Left renal cortex interstitium (tissue), 4 donors: ENCODE measurements at places on chromosomes 2 and 18. TPM values are rescaled to one million over a fixed set of nuclear protein-coding genes. Genes with fewer than 3 reads are reported as not detected.
A peak's percentile ranks its signal among the peaks of the same experiment; 100 is the strongest.

DNA sequence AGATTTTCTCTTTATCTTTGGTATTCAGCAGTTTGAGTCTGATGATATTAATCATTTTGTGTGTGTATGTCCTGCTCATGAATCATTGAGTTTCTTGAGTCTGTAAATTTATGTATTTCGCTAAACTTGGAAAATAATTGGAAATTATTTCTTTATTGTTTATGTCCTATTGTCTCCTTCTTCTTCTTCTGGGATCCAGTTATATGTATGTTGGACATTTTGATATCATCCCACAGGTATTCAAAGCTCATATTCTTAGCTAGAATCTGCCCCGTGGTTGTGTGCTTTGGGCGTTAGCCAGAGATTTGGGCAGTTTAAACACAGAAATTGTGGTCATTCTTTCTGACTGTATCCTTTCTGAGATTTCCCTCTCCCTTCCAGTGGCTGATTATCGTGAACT lies 243.0 kb upstream of the SPRED2 start:
- no peak for DNase-seq

DNA sequence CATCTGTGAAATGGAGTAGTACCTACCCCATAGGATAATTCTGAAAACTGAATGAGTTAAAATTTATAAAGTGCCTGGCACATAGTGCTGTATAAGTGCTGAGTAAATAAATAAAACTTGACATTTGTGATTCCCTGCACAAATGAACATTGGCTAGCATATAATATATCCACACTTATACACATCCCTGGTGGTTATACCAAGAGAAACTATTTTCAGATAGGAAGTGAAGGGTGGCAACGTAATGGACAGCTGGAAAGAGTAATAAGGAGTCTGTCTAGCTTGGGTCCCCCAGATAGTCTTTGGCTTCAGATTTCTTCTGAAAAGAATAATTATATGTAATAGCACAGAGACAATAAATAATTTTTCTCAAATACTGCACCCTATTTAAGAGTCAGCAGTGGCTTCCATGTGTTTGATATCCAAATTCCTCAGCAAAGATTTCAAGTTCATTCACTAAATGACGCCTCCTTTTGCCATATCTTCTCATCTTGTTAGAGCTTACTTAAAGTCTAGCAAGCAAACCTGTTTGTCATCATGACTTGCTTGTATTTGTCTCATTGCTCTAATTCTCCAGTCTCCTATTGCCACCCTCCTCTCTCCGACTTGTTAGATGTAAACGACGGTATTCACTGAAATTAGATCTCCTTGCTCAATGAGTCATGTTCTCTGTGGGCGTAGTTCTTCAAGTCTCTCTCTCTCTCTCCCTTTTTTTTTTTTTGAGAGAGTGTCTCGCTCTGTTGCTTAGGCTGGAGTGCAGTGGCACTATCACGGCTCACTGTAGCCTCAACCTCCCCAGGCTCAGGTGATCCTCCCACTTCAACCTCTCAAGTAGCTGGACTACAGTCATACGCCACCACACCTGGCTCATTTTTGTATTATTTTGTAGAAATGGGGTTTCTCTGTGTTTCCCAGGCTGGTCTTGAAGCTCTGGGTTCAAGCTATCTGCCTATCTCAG lies 8.7 kb upstream of the ADGRF3 start:
- no peak for DNase-seq

- no peak for DNase-seq
These were observed 69.8 kb downstream of the NEB start for GRCh38 chr2:151664520-151664919.

- DNase-seq = no peak
These were observed 45.3 kb upstream of the IGFBP5 start for GRCh38 chr2:216740557-216741222.

- peak; percentile 68 for DNase-seq
These were observed at the start of gene B3GNT2 for GRCh38 chr2:62195421-62196277. B3GNT2 (plus strand) TSS chr2:62196115; CDS start chr2:62222221, 26,106 bp downstream.

DNA sequence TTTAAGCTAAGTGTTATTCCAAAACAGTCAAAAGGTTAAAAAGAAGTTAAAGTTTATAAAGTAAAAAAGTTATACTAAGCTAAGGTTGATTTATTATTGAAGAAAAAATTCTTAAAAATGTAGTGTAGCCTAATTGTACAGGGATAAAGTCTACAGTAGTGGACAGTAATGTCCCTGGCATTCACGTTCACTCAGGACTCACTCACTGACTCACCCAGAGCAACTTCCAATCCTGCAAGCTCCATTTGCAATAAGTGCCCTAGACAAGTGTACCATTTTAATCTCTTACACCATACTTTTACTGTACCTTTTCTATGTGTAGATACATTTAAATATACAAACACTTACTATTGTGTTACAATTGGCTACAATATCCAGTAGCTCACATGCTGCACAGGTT lies 86.1 kb downstream of the CACNB4 start:
- no peak for DNase-seq

DNA sequence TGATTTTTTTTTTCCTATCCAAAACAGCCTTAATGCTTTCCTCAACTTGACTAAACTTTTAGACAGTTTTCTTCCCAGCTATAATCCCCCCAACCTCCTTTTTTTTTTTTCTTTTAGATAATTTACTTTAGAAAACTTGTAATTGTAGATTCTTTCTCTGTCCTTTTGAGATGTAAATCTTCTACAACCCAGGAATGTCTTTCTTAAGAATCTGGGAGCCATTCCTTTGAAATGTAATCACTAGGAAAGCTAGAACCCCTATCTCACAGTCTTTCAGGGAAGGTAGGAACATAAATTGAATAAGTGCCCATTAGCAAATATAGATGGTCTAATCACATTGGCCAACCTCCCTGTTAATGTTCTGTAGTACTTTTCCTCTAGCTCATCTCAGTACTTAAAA lies 285.4 kb downstream of the NUP35 start:
- no peak for DNase-seq

DNA sequence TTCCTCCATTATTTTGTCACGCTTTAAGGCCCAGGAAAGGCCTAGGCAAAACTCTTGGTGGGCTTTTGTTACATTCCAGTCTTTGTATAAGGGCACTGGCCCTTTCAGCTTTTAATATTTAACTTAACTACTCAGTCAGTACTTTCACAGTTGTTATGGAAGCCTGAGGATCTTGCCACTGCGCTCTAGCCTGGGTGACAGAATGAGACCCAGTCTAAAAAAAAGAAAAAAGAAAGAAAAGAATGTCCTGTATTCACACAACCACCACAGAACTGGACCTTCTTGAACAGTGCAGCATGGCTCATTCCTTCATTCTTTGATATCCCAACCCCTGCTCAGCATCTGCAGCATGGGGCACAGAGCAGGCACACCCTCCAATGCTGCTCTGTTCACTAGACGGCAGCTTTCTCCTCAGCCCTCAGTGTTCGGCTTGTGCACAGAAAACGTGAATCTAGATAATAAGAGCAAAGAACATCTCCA lies 93.4 kb upstream of the MSH2 start:
- DNase-seq = no peak

- DNase-seq = no peak
These were observed 36.2 kb downstream of the MAL start for GRCh38 chr2:95061601-95062183.

- DNase-seq = no peak
These were observed 58.8 kb downstream of the GREB1L start for GRCh38 chr18:21300908-21301200.

DNA sequence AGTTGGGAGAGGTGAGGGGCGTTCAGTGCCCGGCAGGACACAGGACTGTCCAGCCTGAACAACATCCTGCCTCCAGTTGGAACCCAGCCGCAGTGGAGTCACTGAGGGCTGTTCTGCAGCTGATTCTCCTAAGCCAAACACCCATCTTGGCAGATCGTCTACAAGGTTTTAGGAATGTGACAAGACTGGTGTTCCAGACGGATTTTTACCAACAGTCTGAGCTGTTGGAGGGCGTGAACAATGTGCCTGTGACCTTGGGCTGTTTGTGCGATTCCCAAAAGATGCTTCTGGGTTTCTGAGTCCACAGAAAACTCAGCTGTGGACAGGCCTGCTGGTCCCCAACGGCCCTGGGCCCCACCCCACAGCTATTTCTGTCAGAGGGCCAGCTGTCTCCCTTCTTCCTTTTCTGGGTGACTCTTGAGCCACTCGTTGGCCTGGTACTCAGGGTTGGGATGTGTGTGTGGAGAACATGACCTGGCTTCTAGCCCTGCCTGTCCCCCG lies 5.7 kb downstream of the LRRFIP1 start:
- DNase-seq = no peak

DNA sequence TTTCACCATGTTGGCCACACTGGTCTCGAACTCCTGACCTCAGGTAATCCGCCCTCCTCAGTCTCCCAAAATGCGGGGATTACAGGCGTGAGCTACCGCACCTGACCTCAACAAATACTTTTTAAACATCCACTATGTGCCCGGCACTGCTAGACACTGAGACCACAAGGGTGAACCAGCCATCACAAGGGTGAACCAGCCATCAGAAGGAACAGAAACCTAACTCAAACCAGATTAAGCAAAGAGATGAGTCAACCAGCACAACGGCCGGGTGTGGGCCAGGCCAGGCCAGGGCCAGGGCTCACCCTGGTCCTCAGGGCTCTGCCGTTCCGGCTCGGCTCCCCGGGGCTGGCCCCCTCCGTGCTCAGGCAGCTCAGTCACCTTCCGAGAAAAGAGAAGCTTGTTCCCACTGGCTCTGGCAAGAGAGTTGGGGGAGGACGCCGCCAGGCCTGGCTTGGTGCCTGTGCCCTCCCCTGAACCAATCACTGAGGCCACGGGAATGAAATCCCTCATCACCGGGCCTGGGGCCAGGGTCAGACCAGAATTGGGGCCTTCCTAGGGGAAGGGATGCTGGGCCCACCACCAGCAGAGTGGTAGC lies 4.4 kb downstream of the TEX44 start:
- DNase-seq = no peak

- DNase-seq = no peak
These were observed 56.8 kb downstream of the SOX11 start for GRCh38 chr2:5748946-5749345.

- DNase-seq = no peak
These were observed 2.6 kb downstream of the GPR39 start for GRCh38 chr2:132419235-132419634.

DNA sequence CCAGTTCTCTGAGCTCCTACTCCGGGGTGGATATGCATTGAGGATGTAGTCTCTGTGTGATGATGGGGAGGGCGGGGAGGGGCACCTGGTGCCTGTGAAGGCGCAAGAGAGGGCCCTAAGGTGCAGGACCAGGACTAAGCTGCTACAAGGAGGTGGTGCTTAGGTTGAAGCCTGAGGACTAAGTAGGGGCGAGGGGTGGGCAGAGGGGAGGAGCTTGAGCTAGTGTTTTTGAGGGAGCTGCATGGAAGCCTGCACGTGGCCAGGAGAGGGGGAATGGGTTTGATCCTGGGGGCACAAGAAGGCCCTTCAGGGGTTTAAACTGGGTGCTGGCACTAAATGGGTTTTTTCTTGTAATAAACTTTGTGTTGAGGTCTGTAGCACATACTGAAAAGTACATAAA lies 105.0 kb downstream of the UGGT1 start:
- DNase-seq = no peak

GRCh38 chr2:240922245-240922981 lies 16.3 kb downstream of the CROCC2 start:
- no peak for DNase-seq

GRCh38 chr2:7109533-7109885 lies 192.3 kb downstream of the RNF144A start:
- no peak for DNase-seq

DNA sequence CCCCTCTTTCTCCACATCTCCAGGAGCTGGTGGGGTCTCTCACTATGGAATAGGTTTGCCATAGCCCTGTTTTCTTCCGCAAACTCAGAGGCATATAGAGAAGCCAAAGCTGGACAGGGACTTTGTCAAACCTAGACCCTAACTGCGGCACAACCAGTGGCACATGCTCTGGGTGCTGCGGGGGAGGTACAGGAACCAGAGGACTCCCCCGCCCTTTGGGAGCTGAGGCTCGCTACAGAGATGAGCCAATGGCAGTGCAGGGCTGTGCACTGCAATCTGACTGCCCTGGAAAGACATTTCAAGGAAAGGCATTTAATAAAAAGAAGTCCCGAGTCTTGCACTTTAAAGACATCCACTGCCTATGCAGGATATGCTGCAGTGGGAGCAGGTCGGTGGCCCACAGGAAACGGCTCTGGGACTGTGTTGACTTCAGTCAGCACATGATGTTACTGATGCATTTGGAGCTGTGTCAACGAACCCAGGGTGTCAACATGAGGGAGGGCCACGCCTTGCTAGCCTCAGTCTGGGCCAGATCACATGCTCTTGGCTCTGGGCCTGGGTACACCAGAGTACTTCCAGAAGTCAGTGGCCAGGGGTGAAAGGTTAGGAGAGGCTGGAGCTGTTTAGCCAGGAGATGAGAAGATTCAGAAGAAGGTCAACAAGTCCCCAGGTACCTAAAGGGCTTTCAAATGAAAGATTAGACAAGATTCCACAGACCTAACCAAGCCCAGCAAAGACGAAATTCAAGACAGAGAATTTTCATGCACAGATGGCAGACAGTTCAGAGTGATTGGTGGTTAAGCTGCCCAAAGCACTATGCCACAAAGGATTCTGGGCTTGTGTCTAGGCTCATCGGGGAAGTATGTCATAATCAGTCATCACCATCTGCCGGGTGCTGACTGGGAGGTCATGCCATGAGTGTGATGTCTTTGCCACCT lies 8.2 kb downstream of the SLC35F6 start:
- no peak for DNase-seq

GRCh38 chr2:33069894-33070651 lies 123.3 kb downstream of the LTBP1 start:
- no peak for DNase-seq

- DNase-seq = no peak
These were observed 11.7 kb downstream of the COLEC11 start for GRCh38 chr2:3606370-3607201.

DNA sequence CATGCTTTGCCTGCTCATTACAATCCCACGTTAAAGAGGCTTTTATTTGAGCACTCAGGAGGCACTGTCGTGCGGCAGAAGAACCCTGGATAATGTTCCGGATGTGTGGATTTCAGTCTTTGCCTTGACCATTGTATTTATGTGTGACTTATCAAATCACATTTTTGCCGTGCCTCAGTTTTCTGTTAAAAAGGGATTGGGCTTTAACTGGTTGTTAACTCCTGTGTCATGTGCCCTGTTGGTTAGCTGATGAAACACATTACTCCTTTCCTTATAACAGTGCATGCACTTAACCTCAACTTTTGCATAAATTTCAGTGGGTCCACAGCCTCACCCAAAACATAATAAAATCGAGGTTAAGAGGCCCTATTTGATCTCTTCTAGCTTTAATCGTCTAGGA lies 52.7 kb downstream of the NAB1 start:
- DNase-seq = no peak

Gene CAPN14
- polyA plus RNA-seq = 0.16 TPM

Gene ANKRD23
- 2.4 TPM for polyA plus RNA-seq

Gene LRRC30
- 0.39 TPM for polyA plus RNA-seq

Gene MEP1B
- 0.14 TPM for polyA plus RNA-seq

Gene CCL20
- 0.41 TPM for polyA plus RNA-seq

Gene HOXD4
- polyA plus RNA-seq = 40.9 TPM
